ENCODE measurements at places on chromosomes 2 and 18.

DNA sequence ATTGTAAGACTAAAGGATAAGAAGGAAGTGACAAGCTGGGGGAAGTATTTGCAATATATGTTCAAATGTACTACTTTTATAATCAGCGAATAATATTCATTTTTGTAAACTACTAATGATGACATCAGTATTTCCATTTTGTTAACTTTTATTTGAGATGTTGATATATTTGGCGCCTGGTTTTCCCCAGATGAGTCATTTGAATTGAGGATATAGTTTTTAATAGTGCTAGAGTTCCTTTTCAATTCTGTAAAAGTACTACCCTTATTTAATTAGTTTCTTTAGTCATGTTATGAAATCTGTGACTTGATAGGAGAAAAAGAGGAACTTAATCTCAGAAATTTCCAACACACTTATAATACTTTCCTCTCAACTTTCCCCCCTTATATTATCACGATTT is 495.3 kb downstream of the IRS1 start:
- no peak for DNase-seq

DNA sequence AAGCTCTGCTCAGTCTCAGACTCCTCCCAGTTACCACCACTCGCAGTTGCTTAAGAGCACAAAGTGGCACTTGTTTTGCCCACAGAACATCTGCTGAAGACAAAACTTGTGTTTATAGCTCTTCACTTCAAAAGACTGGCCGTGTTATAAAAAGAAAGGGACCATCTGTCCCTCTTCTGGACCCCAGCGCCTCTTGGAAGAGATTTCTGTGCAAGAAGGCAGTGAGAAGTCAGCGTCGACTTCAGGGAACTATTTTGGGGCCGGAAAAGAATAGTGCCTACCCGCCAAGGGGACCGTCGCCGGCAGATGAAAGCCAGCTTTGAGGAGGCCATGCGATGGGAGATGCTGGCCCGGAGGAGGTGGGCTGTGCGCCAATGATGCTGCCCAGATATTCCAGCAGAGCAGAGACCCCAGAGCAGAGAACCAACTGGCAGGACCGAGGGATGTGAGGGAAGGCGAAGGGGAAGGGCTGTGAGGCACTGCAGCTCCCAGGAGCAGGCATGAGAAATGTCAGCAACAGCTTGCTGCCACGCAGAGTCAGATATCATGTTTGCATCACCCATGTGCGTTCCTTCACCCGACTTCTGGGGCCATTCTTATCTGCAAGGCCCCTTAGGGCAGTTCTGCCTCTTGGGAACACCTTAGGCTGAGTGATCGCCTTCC is 270.9 kb downstream of the ATAD2B start:
- DNase-seq, result no peak

DNA sequence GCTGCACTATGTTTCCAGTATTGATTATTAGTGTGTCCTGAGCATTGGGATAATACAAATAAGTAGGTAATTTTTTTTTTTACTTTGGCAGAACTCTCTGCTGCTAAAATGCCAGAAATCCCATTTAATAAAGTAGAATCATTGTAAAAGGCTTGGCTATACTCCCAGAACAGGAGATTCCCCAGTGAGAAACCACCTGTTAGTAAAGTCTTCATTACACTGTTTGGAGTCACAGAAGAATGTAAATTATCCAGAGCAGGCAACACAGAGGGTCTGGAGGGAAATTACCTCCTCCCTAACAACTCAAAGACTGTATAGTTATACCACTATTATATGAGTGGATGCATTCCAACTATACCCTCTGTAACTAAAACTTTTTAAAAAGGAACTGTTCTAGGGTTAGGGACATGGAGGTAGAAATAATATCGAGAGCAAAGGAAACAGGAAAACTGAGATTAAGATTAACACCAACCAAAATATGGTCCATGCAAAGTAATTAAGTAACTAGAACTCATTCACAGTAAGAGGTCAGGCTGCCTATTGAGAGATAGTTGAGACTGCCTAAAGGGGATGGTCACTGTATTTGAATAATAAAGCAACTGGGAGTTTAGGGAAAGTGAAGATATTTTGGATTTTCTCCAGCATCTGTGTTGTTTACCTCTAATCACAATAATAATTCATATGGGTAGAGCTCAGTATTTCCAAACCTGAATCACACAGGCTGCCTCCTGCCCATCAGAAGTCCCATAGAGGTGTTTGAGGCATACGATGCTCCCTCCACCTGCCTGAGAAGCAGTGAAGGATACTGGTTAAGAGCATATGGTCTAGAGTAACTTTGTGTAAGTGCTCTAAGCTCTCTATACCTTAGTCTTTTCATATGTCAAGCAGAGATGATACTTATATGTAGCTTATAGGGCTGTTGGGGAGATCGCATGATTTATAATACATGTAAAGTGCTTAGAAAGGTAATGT is 34.4 kb downstream of the MAP2 start:
- no peak for DNase-seq

DNA sequence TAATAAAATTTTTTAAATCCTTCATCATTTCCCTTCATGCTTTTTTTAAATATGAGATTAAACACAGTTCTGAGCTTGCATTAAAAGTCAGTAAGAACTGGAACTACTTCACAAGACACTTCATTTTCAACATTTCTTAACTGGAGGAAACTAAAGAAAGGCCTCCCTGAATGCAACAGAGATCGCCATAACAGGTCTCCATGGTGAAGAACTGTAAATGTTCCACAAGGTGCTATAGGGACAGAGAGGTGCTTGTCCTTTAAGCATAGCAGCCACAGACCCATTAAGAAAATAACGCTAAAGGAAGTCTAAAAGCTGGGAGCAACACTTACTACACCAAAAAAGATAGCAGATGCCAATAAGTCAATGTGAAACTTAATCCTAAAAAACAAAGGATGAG is 8.5 kb downstream of the STAM2 start:
- DNase-seq, result no peak

GRCh38 chr2:75459565-75460310 is 101.0 kb downstream of the EVA1A start:
- no peak for DNase-seq

- DNase-seq, result no peak
Measured at GRCh38 chr18:12857991-12858544, 26.0 kb downstream of the PTPN2 start.

GRCh38 chr2:200435379-200435778 is 74.5 kb downstream of the KCTD18 start:
- no peak for DNase-seq

- no peak for DNase-seq
Measured at GRCh38 chr2:167471332-167471731, 583.1 kb downstream of the XIRP2 start.

- DNase-seq, result no peak
Measured at GRCh38 chr2:216475767-216476166, 22.9 kb upstream of the RPL37A start.

- no peak for DNase-seq
Measured at GRCh38 chr2:16104949-16105668, 164.8 kb downstream of the MYCN start.

DNA sequence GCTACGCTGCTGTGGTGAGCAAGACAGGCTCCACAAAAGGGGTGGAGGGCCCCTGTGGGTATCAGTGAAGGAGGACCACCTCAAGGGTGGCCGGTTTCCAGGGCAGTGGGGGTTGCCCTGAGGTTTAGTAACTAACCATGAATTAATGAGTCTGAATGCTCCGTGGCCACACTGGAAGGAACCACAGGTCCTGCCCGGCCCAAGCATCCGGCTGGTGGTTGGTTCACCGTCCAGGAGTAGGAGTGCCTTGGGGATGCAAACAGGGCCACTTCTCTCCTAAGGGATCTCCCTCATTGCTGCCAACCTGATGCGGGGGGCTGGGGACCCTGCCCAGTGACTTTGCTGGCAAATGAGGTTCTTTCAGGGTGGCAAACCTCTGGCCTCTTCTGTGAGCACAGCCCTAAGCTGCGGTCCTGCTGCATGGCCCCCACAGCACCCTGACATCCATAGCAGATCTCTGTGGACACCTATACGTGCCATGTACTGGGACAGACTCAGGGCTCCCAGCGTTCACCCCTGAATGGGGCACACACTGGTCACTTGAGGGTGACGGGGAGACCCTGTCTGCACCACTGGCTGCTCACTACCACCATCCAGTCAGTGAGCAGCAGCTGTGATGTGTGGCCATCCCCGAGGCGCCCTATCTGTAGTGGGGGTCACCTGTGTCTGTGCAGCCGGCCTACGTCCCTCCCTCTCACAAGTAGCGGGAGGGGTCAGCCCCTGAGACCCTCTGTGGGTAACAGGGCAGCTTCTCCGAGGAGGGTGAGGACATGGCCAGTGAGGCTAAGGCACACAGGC is 41.6 kb downstream of the HS6ST1 start:
- DNase-seq, result no peak

- no peak for DNase-seq
Measured at GRCh38 chr2:239499726-239500573, 99.1 kb upstream of the HDAC4 start.

- DNase-seq, result no peak
Measured at GRCh38 chr2:155442755-155443372, 744.4 kb downstream of the KCNJ3 start.

DNA sequence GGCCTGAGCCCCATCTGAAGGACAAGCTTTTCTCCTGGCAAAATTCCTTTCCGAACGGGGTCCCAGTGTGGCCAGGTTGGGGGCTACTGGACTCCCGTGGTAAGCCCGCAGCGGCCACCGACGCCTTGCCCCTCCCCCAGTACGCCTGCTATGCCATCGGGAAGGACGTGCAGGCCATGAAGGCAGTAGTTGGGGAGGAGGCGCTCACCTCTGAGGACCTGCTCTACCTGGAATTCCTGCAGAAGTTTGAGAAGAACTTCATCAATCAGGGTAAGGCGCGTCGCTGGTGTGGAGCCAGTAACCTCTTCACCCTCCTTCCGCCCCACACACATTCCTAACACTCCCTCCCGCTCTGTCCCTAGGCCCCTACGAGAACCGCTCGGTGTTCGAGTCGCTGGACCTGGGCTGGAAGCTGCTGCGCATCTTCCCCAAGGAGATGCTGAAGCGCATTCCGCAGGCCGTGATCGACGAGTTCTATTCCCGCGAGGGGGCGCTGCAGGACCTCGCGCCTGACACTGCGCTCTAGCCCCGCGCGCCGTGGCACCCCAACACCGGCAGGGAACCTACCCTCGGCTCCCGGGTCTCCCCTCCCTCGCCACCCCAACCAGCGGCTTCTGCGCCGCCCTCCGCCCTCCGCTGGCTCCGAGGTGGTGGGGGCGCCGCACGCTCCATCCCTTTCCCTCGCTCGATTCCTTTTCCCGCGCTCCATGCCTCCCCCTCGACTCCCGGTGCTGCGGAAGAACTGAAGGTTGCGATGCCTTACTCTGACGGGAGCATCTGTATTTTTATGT is 13.6 kb upstream of the ANKRD53 start:
- peak; percentile 73 for DNase-seq

GRCh38 chr2:199461711-199462346 is 4.1 kb upstream of the SATB2 start:
- no peak for DNase-seq
